Skin of body (tissue), 3 donors: ENCODE measurements at places on chromosomes 1 and 21. TPM values are rescaled to one million over a fixed set of nuclear protein-coding genes. Genes with fewer than 3 reads are reported as not detected.

Gene PLA2G4A
- 24.3 TPM for total RNA-seq

Gene PRAMEF9
- total RNA-seq = not detected

Gene TMPRSS2
- total RNA-seq = 0.69 TPM

Gene LRRC3
- total RNA-seq = 1.7 TPM

Gene CRYAA
- total RNA-seq = not detected

Gene TRIM17
- 0.69 TPM for total RNA-seq

Gene BRDT
- not detected for total RNA-seq

Gene RAB7B
- 17.2 TPM for total RNA-seq

Gene UHMK1
- total RNA-seq = 36.0 TPM

Gene OR6K3
- not detected for total RNA-seq

Gene HSPB7
- 3.0 TPM for total RNA-seq

Gene PADI2
- 11.8 TPM for total RNA-seq

Gene GJB5
- 18.0 TPM for total RNA-seq

Gene TOR3A
- total RNA-seq = 19.6 TPM

Gene GUCA2A
- not detected for total RNA-seq

Gene PROK1
- total RNA-seq = not detected

Gene TMEM81
- total RNA-seq = 0.79 TPM

Gene BCAN
- 2.1 TPM for total RNA-seq

Gene HRNR
- not detected for total RNA-seq

Gene LMX1A
- 1.1 TPM for total RNA-seq

Gene PIGC
- total RNA-seq = 29.6 TPM

Gene PSRC1
- total RNA-seq = 5.0 TPM

Gene PGLYRP4
- total RNA-seq = 4.3 TPM

Gene PROX1
- 3.6 TPM for total RNA-seq

Gene MFAP2
- 38.3 TPM for total RNA-seq

Gene ATP5PO
- total RNA-seq = 159 TPM

Gene UBL4B
- total RNA-seq = 0.20 TPM

Gene PTPRC
- 25.4 TPM for total RNA-seq

Gene DMRTA2
- not detected for total RNA-seq

Gene FCRL1
- 0.39 TPM for total RNA-seq

Gene PDE9A
- 3.4 TPM for total RNA-seq

Gene ITLN2
- total RNA-seq = not detected

Gene ELOVL1
- total RNA-seq = 33.2 TPM

Gene OR2L13
- not detected for total RNA-seq

Gene ATP1A4
- total RNA-seq = not detected

Gene KRTAP19-2
- total RNA-seq = not detected

Gene OR10Z1
- not detected for total RNA-seq

Gene SERPINC1
- not detected for total RNA-seq

Gene NR1I3
- total RNA-seq = not detected

Gene PERM1
- total RNA-seq = 0.99 TPM

Gene TMPRSS15
- total RNA-seq = 0.10 TPM

Gene SLAMF8
- 0.20 TPM for total RNA-seq

Gene FBLIM1
- total RNA-seq = 14.6 TPM

Gene MYCL
- 9.6 TPM for total RNA-seq

Gene TSSK3
- total RNA-seq = 0.89 TPM

Gene BCL10
- 25.3 TPM for total RNA-seq

Gene NBPF6
- not detected for total RNA-seq
